Stimulated activated CD8-positive, alpha-beta memory T cell treated with anti-CD3 and anti-CD28 coated beads, Interleukin-7, amount 100 ng/mL, for 1 hour (primary cell): ENCODE measurements at places on chromosomes 1 and 21.

GRCh38 chr1:154813846-154814505, 56.1 kb downstream of the KCNN3 start:
- DNase-seq = no peak

DNA sequence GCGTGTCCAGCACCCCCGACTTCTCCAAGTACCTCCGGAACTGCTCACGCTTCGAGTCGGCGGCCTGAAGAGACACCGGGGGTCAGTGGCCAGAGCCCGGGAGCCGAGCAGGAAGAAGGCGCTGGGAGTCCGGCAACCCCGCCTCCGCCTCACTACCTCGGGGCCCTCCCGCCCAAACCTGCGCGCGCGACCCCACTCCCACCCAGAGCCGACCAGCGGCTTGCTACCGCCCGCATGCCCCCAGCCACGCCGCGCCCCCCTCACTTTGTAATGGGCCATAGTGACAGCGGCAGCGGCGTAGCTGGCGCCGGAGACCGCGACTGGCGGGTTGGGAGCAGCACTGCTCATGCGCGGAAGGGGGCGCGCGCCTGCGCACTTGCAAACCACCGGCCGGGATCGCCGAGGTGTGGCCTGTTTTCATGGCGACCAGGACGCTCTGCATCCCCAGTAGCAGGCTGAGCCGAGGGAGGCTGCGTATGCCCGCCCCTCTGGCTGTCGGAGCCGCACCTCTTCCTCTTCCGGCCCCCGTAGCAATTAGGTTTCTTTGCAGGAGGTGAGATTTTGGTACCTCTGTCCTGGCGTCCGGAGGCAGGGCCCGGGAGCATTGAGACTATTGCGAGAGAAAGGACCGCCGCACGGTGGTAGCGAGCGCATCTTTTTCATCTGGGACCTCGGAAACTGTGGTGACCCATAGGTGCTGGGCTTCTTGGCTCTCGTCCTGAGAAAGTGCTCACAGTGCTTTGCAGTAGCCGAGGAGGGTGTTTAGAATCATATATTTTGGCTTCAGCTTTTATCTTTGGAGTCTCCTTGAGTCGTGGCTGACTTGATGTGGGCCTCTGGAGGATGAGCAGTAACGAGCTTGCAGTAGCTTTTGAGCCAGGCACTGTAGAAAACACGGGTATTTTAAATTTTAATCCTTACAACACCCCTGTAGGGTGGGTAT, at the start of gene MYCBP:
TSS of gene MYCBP (minus strand) at position 322 of the 943 bp plus-strand sequence. CDS start at position 279, 43 bp downstream.
- DNase-seq = peak; percentile 93

GRCh38 chr1:193952778-193953374, 766.5 kb upstream of the B3GALT2 start:
- no peak for DNase-seq

GRCh38 chr1:71721532-71721931, 560.8 kb downstream of the NEGR1 start:
- no peak for DNase-seq

GRCh38 chr21:44618504-44618903, 6.6 kb downstream of the KRTAP10-8 start:
- DNase-seq = no peak

DNA sequence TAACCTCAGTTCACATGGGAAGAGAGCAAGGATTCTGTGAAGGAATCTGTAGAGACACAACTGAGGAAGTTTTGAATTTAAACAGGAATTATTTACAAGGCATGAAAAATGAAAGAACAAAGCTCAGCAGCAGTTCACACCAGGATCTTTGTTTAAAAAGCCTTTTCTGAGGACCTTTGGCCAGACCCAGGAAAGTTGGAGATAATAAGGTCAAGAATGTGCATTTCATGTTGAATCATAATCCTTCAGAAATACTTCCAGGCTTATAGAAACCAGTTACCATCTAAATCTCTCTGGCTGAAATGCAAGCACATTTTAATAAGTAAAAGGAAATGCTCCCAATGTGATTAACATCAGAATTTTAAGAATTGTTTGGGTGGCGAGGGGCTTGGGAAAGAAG, 2.7 kb downstream of the CLIC6 start:
- no peak for DNase-seq

- no peak for DNase-seq
Measured at GRCh38 chr1:109228167-109228566, 14.4 kb downstream of the SARS1 start.
